ENCODE measurements at places on chromosomes 1 and 21.

DNA sequence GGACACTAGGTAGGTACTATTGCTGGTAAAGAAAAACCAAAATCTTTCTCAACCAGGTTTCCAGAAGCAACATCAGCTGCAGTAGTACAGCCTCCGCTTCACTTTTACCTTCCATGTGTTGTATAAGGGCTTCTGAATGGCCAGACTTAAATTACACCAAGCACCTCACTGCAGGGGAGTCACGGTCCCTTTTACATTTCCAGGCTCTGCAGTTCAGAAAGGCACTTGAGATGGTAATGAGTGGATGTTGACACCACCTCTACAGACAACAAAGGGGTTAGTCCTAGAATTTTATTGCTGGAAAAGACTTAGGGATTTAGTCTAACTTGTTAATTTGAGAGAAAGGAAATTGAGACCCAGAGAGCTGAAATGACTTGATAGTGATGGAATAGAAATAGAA, 12.0 kb upstream of the DUSP12 start:
- no peak for DNase-seq

GRCh38 chr1:246152986-246153431, 354.1 kb downstream of the SMYD3 start:
- DNase-seq = no peak

DNA sequence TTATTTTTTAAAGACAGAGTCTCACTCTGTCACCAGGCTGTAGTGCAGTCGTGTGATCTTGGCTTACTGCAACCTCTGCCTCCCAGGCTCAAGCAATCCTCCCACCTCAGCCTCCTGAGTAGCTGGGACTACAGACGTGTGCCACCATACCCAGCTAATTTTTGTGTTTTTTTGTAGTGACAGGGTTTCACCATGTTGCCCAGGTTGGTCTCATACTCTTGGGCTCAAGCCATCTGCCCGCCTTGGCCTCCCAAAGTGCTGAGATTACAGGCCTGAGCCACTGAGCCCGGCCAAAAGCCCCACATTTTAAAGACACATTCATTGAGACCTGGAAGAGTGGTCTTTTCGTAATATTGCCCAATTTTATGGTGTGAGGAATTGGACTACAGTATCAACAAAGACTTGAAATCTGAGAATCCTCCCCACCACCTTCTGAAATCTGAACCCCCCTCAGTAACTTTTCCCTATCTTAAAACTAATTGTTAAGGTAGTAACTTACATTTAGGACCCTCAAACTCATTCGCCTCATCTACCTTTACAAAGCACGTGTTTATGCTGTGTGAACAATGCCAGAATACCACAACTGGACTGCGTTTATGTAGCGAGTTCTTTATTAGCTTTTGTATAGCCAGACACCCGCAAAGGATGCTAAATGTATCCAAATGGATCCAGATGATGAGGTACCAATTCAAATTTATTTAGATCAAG, 2.7 kb downstream of the ERRFI1 start:
- DNase-seq = no peak

- DNase-seq = no peak
Measured at GRCh38 chr1:242008826-242009495, 10.1 kb upstream of the MAP1LC3C start.

GRCh38 chr1:70934194-70934961, 113.2 kb downstream of the PTGER3 start:
- no peak for DNase-seq

DNA sequence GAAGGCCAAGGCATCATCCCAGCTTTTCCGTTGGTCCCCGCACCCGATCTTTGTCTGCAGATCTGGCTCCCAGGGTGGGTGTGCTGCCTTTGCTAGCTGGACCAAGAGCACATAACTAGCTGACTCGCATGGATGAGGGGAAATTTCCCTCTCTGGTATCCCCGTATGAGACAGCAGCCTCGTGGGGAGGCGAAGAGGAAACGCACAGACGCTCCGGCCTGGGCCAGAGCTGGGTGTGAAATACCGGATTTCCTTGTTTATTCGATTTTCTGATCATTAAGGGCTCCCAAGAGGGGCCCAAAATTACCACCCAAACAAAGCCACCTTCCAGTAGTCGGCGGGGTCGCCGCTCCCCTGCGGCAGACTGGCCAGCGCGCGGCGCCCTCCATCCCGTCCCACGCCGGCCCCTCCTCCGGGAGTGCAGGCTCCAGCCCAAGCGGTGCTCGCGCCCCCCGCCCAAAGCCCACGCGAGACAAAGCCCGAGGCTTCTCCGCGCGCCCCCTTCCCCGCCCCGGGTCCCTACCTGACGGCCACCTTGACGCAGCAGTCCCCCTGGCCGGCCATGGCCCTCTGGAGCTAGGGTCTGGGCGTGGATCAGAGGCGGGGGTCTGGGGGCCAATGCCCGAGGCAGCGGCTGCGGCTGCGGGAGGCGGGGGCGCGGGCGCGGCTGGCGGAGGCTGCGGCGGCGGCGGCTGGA, 546 bp downstream of the KIF21B start:
- no peak for DNase-seq

Data from posterior cingulate gyrus (tissue), 11 donors.